CD4-positive, alpha-beta memory T cell (primary cell): ENCODE measurements at places on chromosomes 5 and 9. TPM values are rescaled to one million over a fixed set of nuclear protein-coding genes. Genes with fewer than 3 reads are reported as not detected.

The HEMGN gene
- 2.3 TPM for total RNA-seq

The ETF1 gene
- 42.6 TPM for total RNA-seq

The LAMC3 gene
- 0.61 TPM for total RNA-seq

The INSL4 gene
- not detected for total RNA-seq

The BTNL8 gene
- not detected for total RNA-seq

The PDLIM7 gene
- total RNA-seq, result 5.8 TPM
